ENCODE measurements at places on chromosomes 4 and X. TPM values are rescaled to one million over a fixed set of nuclear protein-coding genes. Genes with fewer than 3 reads are reported as not detected.

DNA sequence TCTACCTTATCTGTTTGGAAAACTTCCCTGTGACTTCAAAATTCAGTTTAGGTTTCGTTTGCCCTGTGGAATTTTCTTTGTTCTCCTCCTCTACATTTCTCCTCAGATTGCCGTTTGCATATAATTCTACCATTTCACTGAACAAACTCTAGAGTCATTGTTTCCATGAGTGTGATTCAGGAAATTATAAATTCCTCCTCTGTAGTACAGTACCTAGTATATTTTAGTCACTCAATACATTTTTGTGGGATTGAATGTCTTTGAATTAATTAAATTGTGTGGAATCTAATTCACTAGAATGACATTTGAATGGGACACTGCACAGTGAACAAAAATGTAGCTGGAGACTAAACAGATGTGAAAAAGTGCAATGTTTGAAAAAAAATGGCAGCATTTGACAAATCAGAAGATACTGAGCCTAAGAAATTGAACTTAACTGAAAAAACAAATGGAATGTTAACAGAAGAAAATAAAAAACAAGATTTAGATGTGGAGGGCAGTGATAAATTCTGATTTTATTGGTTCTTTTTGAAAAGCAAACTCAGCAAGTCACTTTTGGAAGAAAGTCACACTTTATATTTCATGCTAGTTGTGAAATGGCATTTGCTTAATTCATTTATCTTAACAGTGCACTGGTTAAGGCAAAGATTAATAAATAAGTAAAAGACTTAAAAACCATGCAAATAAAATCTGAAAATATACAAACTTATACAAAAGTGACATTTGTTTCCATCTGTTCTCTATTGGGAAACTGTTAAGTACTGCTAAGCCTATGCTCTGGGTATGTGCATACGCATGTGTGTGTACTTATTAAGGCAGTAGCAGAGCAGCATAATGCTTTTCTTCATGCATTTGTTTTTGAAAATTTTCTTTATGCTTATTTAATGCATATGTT is 512.3 kb downstream of the FAT4 start:
- H3K36me3 ChIP-seq = no peaks in the 10 kb centered on the region
- H3K4me3 ChIP-seq = no peak overlapping the region
- no peak overlapping the region for H3K27ac ChIP-seq
- H3K4me1 ChIP-seq = no peaks in the 10 kb centered on the region
- no peak for DNase-seq
- no peaks in the 10 kb centered on the region for H3K27me3 ChIP-seq

DNA sequence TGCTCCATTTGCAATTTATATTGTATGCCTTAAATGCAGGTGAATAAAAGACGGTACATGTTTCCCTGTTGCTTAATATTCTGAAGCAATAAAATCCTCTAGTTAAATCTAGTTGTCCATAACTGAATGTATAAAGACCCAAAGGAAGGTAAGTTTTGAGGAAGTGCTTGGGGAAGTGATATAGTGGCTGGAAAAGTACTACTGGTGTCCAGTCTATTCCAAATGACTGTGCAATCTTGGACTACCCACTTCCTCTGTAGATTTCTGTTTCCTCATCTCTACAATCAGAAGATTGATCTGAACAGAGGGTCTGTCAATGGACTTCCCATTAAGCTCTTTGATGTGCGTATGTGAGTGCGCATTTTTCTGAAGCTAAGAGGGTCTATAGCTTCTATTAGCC is 17.0 kb downstream of the SNCA start:
- DNase-seq = no peak
- no peak overlapping the region for H3K27ac ChIP-seq
- no peaks in the 10 kb centered on the region for H3K4me1 ChIP-seq
- H3K36me3 ChIP-seq = no peaks in the 10 kb centered on the region

DNA sequence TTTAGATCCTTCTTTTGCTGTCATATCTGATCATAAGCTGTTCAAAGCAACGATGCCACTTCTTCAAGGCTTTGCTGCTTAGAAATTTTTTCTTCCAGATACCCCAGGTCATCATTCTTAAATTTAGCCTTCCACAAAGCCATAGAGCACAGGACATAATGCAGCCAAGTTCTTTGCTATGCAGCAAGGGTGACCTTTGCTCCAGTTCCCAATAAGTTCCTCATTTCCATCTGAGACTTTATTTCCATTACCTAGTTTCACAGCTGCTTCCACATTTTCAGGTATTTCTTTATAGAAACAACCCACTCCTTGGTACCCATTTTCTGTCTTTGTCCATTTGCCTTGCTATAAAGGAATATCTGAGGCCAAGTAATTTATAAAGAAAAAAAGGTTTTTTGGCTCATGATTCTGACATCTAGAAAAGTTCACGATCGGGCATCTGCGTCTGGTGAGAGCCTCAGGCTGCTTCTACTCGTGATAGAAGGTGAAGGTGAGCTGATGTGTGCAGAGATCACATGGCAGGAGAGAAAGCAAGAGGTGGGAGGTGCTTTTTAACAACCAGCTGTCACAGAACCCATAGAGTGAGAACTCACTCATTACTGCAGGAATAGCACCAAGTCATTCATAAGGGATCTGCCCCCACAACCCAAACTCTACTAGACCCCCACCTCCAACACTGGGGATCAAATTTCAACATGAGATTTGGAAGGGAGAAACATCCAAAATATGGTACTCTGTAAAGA is 11.8 kb upstream of the TASL start:
- no peaks in the 10 kb centered on the region for H3K4me1 ChIP-seq
- no peaks in the 10 kb centered on the region for H3K27me3 ChIP-seq
- DNase-seq = no peak
- H3K27ac ChIP-seq = no peak overlapping the region

GRCh38 chr4:14233126-14233525 is 605.6 kb upstream of the BOD1L1 start:
- H3K36me3 ChIP-seq = no peaks in the 10 kb centered on the region
- H3K27ac ChIP-seq = no peak overlapping the region
- H3K27me3 ChIP-seq = no peaks in the 10 kb centered on the region

- no peak overlapping the region for H3K4me3 ChIP-seq
- no peaks in the 10 kb centered on the region for H3K36me3 ChIP-seq
- no peak for DNase-seq
Measured at GRCh38 chr4:6111354-6111960, 88.9 kb downstream of the JAKMIP1 start.

DNA sequence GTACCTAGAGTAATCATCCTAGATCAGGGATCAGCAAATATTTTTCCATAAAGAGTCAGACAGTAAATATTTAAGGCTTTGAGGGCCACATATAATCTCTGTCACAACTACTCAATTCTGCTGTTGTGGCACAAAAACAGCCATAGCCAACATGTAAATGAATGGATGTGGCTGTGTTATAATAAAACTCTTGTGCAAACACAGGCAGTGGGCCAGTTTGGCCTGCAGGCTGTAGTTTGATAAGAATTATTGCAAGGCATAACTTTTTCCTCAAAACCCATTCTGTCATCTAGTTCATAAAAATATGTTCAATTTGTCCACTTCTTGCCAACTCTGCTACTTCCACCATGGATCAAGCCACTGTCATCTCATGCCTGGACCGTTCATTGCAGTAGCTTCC is 39.4 kb upstream of the SHROOM4 start:
- no peaks in the 10 kb centered on the region for H3K36me3 ChIP-seq
- no peak overlapping the region for H3K4me3 ChIP-seq
- H3K27ac ChIP-seq = no peak overlapping the region
- DNase-seq = no peak
- H3K27me3 ChIP-seq = no peaks in the 10 kb centered on the region

IL21 gene
- total RNA-seq = not detected

DNA sequence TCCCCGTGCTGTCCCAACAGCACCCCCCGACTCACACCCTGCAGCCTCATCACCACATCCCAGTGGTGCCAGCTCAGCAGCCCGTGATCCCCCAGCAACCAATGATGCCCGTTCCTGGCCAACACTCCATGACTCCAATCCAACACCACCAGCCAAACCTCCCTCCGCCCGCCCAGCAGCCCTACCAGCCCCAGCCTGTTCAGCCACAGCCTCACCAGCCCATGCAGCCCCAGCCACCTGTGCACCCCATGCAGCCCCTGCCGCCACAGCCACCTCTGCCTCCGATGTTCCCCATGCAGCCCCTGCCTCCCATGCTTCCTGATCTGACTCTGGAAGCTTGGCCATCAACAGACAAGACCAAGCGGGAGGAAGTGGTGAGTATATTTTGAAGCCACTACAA is 5.4 kb downstream of the AMELX start:
- H3K27me3 ChIP-seq = no peaks in the 10 kb centered on the region
- DNase-seq = no peak
- no peaks in the 10 kb centered on the region for H3K4me1 ChIP-seq
- H3K36me3 ChIP-seq = no peaks in the 10 kb centered on the region

DNA sequence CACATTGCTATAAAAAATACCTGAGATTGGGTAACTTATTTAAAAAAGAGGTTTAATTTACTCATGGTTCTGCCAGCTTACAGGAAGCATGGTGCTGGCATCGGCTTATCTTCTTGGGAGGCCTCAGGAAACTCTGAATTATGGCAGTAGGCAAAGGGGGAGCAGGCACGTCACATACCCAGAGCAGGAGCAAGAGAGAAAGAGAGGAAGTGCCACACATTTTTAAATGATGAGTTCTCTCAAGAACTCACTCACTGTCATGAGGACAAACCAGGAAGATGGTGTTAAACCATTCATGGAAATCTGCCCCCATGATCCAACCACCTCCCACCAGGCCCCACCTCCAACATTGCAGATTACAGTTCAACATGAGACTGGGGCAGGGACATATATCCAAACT is 10.0 kb upstream of the AFF1 start:
- no peaks in the 10 kb centered on the region for H3K36me3 ChIP-seq
- H3K4me3 ChIP-seq = no peak overlapping the region
- no peaks in the 10 kb centered on the region for H3K27me3 ChIP-seq
- no peak overlapping the region for H3K27ac ChIP-seq
- H3K4me1 ChIP-seq = peaks cover 15% of the 10 kb centered on the region

- H3K36me3 ChIP-seq = no peaks in the 10 kb centered on the region
- no peak overlapping the region for H3K27ac ChIP-seq
- no peak for DNase-seq
Measured at GRCh38 chr4:122764821-122765215, 32.3 kb downstream of the BBS12 start.

MAP7D2 gene
- not detected for total RNA-seq

CT83 gene
- not detected for total RNA-seq

GPR119 gene
- not detected for total RNA-seq

GRCh38 chrX:71492231-71493065 is 40.5 kb upstream of the OGT start:
- H3K27me3 ChIP-seq = no peaks in the 10 kb centered on the region
- peaks cover 14% of the 10 kb centered on the region for H3K4me1 ChIP-seq

GRCh38 chr4:18227880-18228279 is 206.3 kb upstream of the LCORL start:
- H3K4me1 ChIP-seq = no peaks in the 10 kb centered on the region
- no peaks in the 10 kb centered on the region for H3K27me3 ChIP-seq
- no peak for DNase-seq
- no peak overlapping the region for H3K4me3 ChIP-seq
- no peaks in the 10 kb centered on the region for H3K36me3 ChIP-seq

GAGE12H gene
- total RNA-seq = not detected

DNA sequence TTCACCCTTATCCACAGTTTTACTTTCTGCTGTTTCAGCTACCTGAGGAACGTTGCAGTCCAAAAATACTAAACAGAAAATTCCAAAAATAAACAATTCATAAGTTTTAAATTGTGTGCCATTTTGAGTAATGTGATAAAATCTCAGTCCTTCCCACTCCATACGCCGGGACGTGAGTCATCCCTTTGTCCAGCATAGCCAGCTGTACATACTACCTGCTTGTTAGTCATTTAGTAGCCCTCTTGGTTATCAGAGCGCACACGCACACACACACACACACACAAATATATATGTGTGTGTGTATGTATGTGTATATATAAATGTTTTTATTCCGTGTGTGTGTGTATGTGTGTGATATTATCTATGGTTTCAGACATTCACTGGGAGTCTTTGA is 4.8 kb upstream of the CCSER1 start:
- no peaks in the 10 kb centered on the region for H3K36me3 ChIP-seq
- H3K27me3 ChIP-seq = no peaks in the 10 kb centered on the region
- H3K4me3 ChIP-seq = no peak overlapping the region
- H3K4me1 ChIP-seq = peaks cover 9% of the 10 kb centered on the region
- no peak for DNase-seq

DNA sequence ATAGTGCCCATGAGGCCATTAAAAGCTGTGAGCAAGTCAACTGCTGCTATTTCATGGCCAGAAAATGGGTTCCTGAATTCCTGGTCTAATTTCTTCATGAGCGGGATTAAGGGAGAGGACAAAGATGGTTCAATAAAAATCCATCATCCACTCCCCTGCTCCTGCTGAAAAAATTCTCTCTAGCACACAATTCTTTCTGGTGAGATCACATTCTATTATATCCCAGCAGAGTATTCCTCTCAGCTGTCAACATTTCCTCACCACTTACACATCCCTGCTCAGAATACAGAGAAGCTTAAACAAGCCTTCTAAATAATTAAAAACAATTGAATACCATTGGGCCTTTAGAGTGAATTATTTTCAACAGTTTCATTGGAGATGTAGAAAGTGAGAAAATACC is 9.5 kb downstream of the CT47C1 start:
- no peak for DNase-seq
- no peaks in the 10 kb centered on the region for H3K27me3 ChIP-seq
- H3K36me3 ChIP-seq = no peaks in the 10 kb centered on the region
- no peak overlapping the region for H3K4me3 ChIP-seq
- no peaks in the 10 kb centered on the region for H3K4me1 ChIP-seq
- no peak overlapping the region for H3K27ac ChIP-seq

- no peak for DNase-seq
- H3K36me3 ChIP-seq = no peaks in the 10 kb centered on the region
- no peaks in the 10 kb centered on the region for H3K27me3 ChIP-seq
Measured at GRCh38 chr4:22999419-22999818, 306.7 kb downstream of the GBA3 start.

MAGEC2 gene
- not detected for total RNA-seq

Data from esophagus squamous epithelium (tissue), 5 donors.